SJCRH30 (cell line): ENCODE measurements at places on chromosomes 11 and 22. TPM values are rescaled to one million over a fixed set of nuclear protein-coding genes. Genes with fewer than 3 reads are reported as not detected.

GUCY1A2 gene
- total RNA-seq, result 0.57 and 0.58 TPM in 2 replicates

KLHL35 gene
- not detected in 2 replicates for total RNA-seq

MPPED2 gene
- total RNA-seq, result 9.8 and 10.2 TPM in 2 replicates

SLC15A3 gene
- 1.0 and 1.6 TPM in 2 replicates for total RNA-seq

SHANK2 gene
- 0.02 and 0.15 TPM in 2 replicates for total RNA-seq

SOX6 gene
- total RNA-seq, result 4.9 and 7.9 TPM in 2 replicates

DERL3 gene
- not detected in 2 replicates for total RNA-seq

ZW10 gene
- 28.2 and 28.3 TPM in 2 replicates for total RNA-seq

KRTAP5-7 gene
- not detected in 2 replicates for total RNA-seq

- no peak for DNase-seq
Measured at GRCh38 chr11:73752903-73753302, 8.0 kb downstream of the RAB6A start.

DNA sequence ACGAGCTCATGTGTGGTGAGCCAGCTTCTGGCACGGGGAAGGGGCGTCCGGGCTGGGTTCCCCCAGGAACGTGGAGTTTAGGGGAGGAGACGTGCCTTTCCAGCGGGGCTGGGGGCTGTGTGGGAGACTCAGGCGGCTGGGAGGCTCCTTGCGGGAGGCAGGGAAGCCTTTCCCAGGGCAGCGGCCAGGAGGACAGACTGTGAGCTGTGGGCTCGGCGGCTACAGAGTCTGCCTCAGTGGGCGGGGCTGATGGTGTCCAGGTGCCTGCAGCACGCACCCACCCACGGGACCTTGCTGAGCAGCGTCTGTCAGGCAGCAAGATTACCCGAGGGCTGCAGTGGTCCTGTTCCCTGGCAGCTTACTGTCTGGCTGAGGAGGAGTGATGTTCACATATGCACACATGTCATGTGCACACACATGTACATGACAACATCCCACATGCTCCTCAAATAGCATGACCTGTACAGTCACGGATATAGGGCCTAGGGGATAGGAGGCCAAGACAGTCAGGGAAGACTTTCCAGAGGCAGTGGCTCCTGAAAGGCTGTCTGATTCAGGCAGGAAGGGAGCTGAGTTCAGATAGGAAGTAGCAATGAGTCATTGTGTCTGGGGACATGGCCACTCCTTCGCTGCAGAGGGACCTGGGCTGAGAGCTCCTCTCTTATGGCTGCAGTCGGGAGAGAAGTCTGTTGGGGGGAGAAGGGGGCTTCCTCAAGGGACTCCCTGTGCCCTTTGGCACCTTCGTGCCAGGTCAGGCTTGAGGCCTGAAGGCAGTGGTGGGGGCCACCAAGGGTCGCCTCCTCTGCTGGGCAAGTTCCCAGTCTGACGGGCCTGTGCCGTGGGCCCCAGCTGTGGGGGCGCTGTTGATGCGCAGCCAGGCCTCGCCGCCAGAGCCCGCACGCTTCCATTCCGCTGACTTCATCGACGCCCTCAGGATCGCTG, 23.3 kb upstream of the PPP6R3 start:
- DNase-seq, result no peak

DNA sequence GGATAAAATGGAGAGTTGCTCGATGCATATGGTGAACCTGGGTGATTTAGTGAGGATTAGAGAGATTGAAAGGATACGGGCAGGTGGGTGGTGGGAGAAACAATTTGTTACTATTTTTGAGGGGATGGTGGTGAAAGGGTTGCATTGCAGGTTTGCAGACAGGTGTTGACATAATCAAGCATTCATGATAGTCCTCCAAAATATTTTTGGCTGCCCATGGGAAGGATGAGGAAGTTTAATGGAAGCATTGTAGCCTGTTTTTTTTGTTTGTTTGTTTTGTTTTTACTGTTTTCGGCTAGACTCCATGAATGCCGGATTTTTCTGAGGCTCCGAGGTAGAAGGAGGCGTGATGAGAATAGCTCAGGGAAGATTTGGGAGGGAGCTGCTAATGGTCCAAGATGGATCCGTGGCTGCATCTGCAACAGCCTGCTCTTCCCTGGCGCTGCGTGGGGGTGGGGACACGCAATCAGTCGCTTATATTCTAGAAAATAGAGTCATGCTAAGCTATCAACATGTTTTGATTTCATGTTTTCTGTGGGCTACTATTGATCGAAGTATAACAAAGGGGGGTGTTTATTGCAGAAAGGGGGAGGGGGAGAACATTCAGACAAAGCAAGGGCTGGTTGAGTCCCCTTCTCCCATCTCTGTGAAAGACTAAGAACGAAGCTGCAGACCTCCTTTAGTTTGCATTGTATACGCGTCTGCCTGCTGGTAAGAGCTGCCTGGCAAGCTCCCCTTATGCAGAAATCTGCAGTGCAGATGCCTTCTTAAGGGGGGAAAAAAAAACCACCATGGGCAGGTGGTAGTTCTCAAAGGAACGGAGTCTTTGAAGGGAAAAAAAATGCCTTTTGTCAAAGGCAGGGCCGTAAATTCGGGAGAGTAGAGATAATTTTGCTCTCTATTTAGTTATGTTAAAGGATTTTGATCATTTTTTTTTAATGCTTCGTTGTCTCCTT, 1.0 kb downstream of the RTN3 start:
- peak; percentile 44 for DNase-seq

DNA sequence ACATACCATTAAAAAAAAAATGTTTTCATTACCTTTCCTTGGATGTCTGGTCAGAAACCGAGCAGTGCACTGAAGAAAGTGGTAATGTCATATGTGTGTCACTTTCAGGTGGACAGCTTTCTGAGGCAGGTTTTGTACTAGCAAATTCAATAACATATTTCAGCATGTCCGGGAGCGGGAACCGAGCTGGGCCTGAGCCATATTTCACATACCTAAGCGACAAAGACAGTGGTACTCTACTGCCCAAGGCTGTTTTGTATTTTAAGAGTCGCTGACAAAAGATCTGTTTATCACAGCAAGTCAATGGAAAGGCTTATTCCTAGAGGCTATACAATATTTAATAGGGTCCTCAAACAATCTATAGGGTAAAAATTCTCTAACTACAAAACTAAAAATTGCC, 38.0 kb downstream of the CLDN25 start:
- no peak for DNase-seq

- no peak for DNase-seq
Measured at GRCh38 chr22:22960307-22960706, 72.7 kb downstream of the IGLL5 start.

GRCh38 chr11:19576054-19576453, 136.6 kb upstream of the NAV2 start:
- no peak for DNase-seq

DNA sequence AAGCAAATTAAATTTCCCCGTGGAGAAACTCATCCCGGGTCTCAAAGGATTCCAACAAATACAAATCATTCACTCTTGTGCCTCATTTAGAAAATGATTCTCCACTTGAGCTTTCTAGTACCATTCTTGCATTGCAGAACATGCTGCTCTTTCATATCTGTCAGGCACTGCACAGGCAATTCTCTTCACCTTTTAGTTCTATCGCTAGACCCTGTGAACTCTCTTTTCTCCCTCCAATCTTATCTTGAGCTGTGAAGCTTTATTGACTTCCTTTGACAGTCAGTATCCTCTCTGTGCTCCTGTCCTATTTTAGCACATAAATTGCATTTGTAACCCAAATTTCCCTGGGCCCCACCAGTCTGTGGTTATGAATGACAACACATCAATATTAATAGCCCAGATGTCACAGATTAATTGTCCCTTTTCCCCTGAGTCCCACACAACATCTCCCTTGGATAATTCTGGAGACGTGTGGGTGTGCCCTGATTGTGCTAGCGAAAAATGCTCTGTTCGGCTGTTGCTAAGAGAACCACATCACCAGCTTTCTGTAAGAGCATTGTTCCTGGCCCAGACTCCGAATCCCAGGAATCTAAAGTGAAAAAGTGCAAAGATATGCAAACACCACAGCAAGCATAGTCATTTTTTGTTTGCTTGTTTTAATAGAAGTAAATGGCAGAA, 22.4 kb upstream of the SC5D start:
- no peak for DNase-seq

GRCh38 chr11:59755701-59756557, 753 bp downstream of the STX3 start:
- DNase-seq, result peak; percentile 56

DNA sequence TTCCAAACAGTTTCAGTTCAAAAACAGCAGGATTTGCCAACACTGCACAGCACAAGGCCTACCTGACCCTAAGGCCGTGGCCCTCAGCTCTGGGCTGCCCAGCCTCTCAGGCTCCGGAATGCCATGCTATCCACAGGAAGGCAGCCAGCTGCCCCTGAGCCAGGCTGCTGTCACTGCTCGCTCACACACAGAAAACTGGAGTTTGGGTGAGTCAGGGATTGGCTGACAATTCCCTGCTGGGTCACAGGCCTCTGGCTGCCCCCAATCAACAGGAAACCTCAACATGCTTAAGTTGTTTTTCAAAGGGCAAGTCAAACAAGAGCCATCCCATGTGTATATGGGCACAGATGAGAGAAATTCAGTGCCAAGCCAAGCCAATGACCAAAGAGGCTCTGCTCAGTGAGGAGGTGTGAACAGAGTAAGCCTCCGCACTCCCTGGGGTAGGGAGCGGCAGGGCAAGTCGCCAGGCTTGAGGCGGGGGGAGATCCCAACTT, 50.2 kb downstream of the RPL27A start:
- DNase-seq, result peak; percentile 19

DNA sequence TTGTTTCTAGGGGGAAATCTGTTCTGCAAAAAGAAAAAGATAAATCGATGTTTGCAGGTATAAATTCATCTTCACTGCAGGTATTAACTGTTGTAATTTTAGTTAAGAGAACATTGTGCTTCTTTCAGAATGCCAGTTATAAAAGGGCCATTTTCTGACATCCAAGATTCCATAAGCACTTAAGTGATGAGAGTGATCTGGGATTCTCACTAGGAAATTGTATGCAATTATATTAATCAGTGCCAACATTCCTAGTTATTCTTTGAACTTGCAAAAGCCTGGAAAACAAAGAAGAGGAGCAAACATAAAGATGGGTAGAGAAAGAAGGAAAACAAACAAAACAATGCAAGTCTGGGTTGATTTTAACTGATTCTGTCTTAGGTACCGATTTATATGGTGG, 5.4 kb downstream of the DDI1 start:
- no peak for DNase-seq

- peak; percentile 17 for DNase-seq
Measured at GRCh38 chr11:24779791-24780190, 282.9 kb downstream of the LUZP2 start.

- DNase-seq, result peak; percentile 17
Measured at GRCh38 chr11:61728940-61729219, 23.6 kb upstream of the MYRF start.

DNA sequence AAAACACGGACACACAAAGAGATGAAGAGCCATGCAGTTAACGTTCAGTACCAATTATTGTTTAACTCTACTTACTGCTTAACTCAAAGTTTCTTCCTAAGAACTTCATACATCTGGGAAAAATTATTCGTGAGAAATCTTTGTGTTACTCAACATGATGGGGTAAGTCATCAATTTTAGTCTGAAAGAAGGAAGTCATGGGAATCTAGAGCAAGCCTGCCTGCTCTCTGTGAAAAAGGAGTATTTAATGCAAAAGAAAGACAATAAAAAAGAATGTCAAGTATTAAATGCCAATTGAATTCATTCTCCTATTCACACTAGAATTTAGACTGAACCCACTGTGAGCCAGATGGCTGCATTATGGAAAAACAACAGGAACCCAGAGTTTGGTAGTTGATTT, 16.0 kb downstream of the TMEM123 start:
- no peak for DNase-seq

GRCh38 chr11:68594123-68594522, 90.2 kb upstream of the GAL start:
- DNase-seq, result no peak

DNA sequence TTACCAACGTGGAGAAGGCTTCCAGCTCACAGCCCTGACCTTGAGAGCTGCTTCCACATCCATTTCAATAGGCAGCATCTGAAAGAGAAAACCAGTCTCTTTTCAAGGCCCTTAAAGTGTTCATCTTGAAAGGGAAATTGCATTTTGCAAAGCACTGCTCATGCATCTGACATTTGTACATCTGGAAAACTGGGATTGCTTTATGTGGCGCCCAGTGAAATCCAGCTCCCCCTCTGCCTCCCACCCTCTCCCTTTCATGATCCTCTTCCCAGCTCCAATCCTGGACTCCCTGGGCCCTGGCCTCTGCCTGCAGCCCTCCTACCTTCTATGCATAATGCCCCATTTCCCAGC, 17.4 kb downstream of the TP53AIP1 start:
- no peak for DNase-seq

DNA sequence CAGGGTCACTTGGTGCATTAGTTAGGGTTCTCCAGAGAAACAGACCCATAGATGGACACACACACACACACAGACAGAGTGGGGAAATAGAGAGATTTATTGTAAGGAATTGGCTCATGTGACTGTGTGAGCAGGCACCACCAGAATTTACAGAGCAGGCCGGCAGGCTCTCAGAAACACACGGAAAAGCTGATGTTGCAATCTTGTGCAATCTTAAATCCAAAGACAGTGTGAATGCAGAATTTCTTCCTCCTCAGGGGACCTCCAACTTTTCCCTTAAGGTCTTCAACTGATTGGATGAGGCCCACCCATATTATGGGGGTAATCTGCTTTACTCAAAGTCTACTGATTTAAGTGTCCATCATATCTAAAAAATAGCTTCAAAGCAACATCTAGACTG, 49.8 kb downstream of the APIP start:
- no peak for DNase-seq

GRCh38 chr22:47247579-47248240, 485.3 kb downstream of the TBC1D22A start:
- DNase-seq, result no peak

- no peak for DNase-seq
Measured at GRCh38 chr11:12768726-12769673, 94.8 kb downstream of the TEAD1 start.

DNA sequence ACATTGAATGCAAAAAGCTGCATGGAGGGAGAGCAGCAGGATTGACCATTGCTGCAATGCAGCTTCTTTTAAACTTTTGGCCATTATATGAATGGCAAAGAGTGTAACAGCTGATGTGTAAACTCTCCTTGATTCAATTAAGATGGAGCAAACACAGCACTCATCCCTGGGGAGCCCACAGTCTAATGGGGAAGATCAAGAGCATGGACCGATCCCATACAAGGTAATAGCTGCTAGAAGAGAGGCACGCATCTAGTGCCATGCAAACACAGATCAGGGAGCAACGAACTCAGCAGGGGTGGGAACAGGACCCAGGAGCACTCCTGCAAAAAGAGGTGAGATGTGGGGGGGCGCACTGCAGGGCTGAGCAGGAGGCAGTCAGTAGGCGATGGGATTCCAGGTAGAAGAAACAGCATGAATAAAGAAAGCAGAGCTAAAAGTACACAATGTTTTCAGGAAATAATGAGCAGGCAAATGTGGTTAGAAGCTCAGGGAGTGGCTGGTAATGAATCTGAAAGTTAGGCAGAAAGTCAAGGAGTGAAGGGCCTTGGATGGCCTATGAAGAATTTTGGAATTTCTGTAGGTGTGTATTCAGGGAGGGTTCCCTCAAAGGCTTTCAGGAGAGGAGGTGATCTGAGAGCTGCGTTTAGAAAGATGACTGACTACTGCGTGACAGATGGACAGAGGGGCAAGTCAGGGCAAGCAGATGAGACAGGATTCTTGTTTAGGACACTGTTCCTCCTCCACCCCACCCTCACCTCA, 17.2 kb upstream of the BMAL1 start:
- no peak for DNase-seq
